Renal cortex interstitium (tissue), 15 donors: ENCODE measurements at places on chromosomes 2 and 18. TPM values are rescaled to one million over a fixed set of nuclear protein-coding genes. Genes with fewer than 3 reads are reported as not detected.

DNA sequence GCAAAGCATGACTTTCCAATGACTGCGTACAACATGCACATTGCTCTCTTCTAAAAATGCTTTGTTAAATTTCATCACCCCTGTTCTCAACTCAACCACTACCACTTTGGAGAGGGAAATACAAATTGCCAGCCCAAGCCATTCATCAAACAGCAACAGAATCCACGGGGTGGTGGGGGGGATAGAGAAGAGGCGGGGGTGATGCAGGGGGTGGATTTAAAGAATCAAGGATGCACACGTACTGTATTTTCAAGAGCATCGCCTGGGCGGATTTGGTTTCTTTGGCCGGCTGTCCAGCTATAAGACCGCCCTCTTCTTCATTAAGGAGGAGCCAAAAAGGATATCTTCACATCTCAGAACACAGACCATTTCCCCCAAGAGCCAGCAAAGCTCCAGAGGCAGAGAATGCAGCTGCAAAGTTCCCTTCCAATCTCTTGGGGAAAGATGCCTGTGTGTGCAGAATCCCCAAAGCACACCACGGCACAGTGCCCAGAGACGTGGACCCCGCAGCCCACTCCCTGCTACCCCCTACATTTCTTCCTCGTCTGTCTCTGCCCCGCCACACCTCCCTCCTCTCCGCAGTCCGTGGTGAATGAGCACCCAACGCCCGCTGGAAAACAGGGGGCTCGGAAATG is 977 bp downstream of the SLC8A1 start:
- DNase-seq, result no peak

DNA sequence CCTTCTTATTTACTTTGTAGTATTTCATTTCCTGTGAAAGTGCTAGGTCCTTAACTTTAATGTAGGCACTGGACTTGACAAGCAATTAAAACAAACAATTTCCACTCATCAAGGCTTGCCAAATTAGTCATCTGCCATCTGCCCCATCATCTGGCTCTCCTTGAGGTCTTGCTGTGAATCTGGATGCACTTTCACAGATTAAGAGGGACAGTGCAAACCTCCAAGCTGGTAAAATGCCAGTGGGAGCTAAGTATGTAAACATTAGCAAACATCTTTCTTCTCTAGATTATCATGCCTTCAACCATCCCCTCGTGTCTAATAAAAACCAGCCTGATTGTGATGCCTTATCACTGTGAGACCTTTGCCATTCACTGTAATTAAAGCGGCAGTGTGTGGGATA is 402.9 kb downstream of the ERBB4 start:
- DNase-seq, result no peak

- no peak for DNase-seq
Measured at GRCh38 chr2:46162329-46163097, 134.7 kb upstream of the EPAS1 start.

DNA sequence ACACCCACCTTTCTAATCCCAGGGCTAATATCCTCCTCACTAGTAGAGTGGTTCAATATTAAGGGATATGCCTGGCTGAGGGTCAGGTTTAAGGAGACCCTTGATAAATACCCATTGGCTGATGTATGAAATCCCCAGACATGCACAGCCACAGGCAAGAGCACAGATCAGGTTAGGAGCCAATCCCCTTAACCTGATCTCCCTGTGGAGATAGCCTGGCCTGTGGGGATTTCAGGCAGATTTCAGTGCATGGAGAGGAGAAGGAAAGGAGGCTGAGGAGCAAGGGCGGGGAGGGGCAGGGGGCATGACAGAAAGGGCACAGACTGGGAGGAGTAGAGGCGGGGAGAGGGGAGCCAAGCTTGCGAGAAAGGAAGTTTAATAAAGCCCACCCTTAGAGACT is 129.0 kb downstream of the LOXHD1 start:
- DNase-seq, result no peak

DNA sequence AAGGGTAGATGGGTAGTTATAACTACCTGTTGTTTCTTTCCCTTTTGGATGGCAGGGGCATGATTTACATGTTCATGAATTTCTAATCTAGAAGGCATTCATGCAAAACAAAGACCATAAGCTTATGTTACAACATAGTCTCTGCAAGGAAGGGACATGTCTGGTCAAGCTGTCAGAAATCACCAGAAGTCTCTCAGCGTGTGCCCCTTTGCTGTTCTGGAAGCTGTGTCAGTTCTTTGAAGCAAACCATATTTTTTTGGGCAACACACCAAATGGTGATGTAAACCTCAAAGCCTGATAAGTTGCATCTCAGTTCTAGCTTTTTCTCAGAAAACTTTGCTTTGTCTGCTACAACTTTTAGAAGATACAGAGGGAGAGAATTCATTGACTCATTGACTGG is 173.5 kb upstream of the CTAGE1 start:
- no peak for DNase-seq

- DNase-seq, result no peak
Measured at GRCh38 chr2:10873790-10874437, 37.8 kb upstream of the KCNF1 start.

DNA sequence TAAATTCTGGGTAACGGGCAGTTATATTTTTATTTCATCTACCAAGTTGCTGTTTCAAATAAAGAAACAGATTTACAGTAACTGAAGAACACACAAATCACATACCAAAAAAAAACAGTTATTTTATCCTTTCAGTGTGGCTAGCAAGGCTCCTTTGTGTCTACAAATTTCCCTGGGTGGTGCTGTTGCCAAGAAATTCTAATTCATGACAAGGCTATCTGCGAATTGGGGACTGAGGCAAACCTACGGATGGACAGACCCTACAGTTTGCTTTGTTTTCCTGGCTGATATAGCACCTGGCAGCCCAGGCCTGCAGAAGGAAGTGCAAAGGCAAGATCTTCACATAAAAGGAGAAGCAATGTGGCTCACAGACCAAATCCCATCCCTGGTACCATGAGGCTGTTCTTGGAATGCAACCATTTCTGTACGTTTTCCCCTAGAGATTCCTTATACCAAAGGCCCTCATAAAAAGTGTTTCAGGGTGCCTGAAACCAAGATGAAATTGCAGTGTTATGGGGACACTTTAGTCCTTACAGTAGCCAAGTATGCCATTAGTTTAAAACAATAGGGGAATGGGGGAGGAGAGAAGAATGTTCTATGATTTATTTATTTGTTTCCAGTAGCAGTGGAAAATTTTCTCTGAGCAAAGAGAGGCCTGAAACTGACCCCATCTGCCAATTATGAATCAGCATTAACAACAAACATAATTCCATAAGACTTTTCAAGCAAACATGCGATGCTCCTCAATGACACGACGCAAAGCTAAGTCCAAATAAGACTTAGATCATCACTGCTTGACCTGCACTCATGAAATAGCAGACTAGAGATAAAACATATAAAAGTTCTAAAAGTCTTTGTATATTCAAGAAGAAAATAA is 4.3 kb downstream of the KLF7 start:
- DNase-seq, result no peak

DNA sequence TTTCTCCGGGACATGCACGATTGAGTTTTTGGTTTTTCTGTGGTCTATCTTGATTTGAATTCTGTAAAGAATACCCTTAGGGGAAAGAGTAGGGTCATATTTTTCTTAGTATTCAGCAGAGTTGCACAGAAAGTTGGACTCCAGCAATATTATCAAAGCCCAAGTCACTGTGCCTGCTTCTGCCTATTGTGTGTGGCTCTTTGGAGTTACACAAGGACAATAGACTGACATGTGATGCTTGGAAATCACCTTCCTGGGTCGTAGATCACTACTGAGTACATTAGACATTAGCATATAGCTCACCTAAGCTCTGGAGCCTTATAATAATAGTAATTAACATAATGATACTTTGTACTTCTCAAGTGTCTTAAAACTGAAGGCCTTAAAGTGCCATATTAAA is 238.8 kb upstream of the FOSL2 start:
- DNase-seq, result no peak

DNA sequence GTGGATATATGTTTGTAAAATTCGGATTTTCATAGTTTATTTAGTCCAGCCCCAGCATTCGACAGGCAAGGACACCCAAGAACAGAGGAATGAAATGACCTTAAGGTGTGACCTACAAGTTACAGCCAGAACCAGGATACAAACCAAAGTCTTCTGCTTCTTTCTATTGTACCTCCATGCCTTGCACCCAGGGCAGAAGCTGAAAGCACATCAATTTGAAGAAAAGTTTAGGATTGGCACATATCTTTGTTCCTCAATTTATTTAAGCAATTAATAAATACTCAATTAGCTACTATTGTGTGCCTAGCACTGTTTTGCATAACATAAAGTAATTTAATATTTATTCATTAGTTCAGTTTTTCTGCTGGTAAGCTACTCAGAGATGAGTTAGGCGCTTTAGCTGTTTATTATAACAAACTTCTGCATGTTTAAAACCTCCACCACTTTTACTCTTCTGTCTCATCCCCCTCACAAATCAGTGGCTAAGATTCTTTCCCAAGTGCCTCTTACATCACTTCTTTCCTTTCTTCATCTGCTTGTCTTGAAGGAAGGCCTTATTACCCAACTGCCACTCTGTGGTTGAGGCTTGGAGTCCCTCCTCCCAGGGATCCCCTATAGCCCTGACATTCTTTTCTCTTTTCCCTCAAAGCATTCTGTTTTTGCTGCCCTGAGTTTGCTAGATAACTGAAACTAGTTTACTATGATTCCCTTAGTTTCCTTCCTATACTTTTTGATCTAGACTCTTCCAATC is 37.1 kb upstream of the DARS1 start:
- no peak for DNase-seq

Gene GNAL
- 3.7 TPM for polyA plus RNA-seq

Gene HOXD12
- 0.76 TPM for polyA plus RNA-seq

Gene TMEM127
- 38.3 TPM for polyA plus RNA-seq

Gene ATP8B1
- 21.6 TPM for polyA plus RNA-seq

Gene CD207
- polyA plus RNA-seq, result not detected
